ENCODE measurements at places on chromosomes 13 and 19.

DNA sequence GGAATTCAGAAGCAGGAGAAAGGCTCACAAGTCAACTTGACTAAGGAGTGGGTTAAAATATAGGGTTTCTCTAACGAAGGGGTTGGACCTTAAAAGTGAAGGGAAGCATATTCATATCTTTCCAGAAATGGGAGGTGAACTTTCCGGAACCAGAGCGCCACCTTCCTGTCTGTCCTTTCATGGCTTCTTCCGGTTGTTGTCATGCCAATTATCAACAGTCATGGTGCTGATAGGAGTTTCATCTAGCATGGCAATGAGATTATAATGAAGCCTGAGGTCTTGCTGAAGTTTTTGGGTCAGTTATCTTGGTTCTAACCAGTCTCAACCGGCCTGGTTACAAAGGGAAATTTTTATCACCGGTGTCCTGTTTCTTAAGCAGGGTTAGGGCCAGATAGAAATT is 162.9 kb upstream of the NBEA start:
- no peak for DNase-seq

- peak; percentile 73 for DNase-seq
Observed at GRCh38 chr19:11203194-11204075, 6.1 kb upstream of the KANK2 start.

DNA sequence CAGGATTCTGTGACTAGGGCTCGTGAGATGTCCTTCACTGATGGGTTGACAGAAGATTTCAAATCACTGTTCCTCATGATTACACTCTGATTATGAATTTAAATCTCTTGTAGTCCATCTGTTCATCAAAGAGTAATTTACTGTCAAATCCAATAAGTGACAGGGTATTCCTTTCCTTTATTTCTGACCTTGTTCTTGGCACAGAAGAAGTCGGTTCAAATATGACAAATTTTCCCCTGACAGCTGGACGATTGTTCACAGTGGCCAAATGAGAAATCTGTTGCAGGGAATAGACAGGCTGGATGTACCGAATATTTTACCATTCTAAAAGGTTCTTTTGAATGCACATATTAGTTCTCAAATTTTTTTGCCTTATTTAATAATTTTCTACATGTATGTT is 767.3 kb upstream of the GPC6 start:
- DNase-seq, result no peak

DNA sequence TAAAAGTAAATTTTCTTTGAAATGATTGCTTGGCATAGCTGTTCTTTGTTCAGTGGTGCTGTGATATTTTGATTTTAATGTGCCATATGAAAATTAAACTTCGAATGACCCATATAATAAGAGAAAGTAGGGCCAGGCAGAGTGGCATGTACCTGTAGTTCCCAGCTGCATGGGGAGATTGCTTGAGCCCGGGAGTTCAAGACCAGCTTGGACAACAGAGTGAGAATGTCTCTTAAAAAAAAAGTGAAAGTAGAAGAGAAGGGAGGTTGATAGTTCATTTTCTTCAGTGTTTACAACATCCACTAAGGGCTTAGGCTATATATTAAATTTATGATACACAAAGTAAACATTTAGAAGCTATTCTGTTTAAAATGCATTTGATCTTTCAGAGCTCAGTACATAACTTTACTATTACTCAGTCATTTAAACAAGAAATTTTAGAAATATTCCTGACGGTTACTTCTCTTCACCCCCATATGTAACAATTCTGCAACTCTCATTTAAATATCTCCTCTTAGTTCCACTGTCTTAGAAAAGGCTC is 17.2 kb upstream of the RFC3 start:
- no peak for DNase-seq

- DNase-seq, result no peak
Observed at GRCh38 chr13:63156816-63157215, 1741.2 kb upstream of the PCDH20 start.

- DNase-seq, result no peak
Observed at GRCh38 chr19:30225676-30226463, 146.3 kb upstream of the ZNF536 start.

DNA sequence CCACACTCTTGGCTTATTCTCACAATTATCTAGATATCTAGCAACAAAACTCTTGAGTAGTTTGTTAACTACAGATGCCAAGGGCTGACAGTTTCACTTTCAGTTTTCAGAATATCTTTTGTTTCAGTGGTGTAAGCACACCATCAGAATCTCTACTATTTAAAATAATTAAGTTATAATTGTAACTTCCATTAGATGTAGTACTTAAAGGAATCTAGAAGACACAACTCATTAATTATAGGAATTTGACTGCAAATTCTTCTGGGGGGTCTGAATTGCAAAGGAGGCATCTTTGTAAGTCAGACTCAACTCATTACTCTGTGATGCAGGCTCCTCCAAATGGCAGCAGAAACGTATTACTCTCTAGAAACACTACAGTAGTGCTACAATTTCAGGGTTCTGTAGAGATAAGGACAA is 44.9 kb upstream of the USPL1 start:
- DNase-seq, result no peak

- DNase-seq, result no peak
Observed at GRCh38 chr19:3362217-3362906, 4.0 kb upstream of the NFIC start.

- DNase-seq, result no peak
Observed at GRCh38 chr13:80361883-80362327, 21.0 kb upstream of the SPRY2 start.

All from activated CD8-positive, alpha-beta memory T cell treated with anti-CD3 and anti-CD28 coated beads for 24 hours (primary cell).